ENCODE measurements at places on chromosomes 1 and 21.

DNA sequence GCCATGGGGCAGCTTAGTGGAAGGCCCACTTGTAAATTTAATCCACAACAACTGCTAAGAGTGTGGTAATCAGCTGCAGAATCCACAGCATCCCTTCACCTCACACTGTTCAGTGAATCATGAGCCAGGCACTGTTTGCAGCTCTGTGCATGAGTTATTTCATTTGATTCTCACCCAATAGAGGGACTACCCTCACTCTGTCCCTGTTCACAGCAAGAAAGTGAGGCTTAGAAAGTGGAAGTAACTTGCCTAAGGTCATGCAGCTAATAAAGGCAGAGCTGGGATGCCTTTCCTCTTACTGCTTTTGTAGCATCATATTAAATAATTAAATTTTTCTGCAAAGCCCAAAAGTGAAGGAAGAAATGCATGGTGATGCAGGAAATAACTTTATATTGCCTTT is 346.5 kb upstream of the PLD5 start:
- no peak for DNase-seq

GRCh38 chr1:161073474-161074121 is 3.9 kb upstream of the ARHGAP30 start:
- DNase-seq, result no peak

GRCh38 chr1:235270625-235271024 is 57.4 kb downstream of the ARID4B start:
- no peak for DNase-seq

- DNase-seq, result no peak
Observed at GRCh38 chr1:192966073-192966472, 93.1 kb downstream of the UCHL5 start.

DNA sequence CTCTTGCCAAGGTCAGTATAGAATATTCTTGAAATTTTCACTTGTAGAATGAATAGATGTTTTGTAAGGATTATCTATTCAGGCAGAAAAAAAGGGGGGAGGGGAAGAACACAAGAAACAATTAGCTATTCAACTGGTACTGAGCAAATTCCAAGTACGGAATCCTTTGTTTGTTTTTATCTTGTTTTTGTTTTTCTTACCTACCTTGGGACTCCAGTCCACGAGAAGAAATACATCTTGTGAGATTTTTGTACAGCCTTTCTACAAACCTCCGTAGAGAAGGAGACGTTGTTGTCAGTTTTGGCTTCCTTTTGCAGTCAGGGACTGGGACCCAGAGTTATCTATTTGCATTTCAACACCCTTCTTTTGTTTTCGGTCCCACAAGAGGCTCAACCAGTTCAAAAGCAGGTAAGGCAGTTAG is 36.0 kb downstream of the ZNF281 start:
- no peak for DNase-seq

GRCh38 chr1:202661136-202661845 is 49.0 kb downstream of the SYT2 start:
- DNase-seq, result no peak

GRCh38 chr1:210830034-210831028 is 303.6 kb downstream of the KCNH1 start:
- no peak for DNase-seq

DNA sequence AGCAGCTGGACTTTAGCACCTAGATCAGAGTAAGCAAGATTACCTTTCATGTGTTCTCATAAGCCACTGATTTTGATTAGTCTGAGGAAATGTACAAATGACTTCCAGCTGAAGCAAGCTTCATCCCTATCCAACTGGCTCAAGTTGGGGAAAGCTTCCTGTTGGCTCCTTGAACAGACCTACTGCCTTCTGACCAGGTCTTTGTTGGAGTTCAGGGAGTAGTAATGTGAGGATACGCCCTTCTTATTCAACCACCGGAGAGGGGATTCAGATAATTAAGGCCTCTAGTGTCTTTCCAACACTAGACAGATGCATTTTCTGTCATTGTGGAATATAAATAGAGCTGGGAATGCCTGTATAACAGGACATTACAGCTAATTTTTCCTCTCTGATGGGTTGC is 268.9 kb downstream of the TGFB2 start:
- DNase-seq, result no peak

DNA sequence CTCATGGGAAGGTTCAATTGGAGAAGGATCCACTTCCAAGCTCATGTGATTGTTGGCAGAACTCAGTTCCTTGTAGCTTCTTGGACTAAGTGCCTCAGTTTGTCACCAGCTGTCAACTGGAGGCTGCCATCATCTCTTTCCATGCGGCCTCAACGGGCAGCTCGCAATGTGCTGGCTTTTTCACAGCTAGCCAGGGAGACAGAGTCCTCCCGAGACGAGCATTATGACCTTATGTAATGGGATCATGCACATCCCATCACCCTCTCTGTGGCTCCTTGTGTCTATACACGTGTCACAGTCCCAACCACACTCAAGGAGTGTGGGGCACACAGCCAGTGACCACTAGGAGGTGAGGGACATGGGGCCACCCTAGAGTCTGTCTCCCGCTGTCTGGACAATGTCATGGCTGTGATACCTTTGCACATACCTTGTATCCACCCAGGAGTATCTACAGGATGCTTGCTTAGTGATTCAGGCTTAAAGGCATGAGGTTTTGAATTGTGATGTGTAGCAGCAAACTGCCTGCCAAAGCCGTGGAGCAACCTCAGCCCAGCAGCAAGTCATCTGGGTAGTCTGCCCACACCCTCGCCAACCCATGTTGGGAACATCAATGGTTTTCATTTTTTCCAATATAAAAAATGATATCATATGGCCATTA is 3.9 kb upstream of the KRTAP10-6 start:
- no peak for DNase-seq

DNA sequence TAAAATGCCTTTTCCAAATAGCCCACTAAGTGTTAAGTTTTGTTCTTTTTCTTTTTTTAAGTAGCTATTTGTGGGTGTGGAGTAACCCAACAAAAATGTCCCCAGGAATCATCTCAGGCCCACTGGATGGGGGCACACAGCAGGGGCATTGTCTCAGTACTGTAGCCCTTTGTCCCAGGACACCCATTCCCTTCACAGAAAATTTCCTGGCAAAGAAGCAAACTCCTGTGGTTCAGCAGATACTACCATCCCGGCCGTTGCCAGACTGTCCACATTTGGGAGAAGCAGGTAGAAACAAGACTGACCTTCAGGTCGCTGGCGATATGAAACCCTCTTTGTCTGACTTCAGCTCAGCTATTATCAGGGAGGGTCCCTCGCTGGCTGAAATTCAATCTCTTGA is 23.7 kb upstream of the SRRM1 start:
- DNase-seq, result no peak

- no peak for DNase-seq
Observed at GRCh38 chr1:58789996-58790660, 6.3 kb upstream of the JUN start.

GRCh38 chr1:167369175-167369574 is 148.5 kb downstream of the POU2F1 start:
- no peak for DNase-seq

DNA sequence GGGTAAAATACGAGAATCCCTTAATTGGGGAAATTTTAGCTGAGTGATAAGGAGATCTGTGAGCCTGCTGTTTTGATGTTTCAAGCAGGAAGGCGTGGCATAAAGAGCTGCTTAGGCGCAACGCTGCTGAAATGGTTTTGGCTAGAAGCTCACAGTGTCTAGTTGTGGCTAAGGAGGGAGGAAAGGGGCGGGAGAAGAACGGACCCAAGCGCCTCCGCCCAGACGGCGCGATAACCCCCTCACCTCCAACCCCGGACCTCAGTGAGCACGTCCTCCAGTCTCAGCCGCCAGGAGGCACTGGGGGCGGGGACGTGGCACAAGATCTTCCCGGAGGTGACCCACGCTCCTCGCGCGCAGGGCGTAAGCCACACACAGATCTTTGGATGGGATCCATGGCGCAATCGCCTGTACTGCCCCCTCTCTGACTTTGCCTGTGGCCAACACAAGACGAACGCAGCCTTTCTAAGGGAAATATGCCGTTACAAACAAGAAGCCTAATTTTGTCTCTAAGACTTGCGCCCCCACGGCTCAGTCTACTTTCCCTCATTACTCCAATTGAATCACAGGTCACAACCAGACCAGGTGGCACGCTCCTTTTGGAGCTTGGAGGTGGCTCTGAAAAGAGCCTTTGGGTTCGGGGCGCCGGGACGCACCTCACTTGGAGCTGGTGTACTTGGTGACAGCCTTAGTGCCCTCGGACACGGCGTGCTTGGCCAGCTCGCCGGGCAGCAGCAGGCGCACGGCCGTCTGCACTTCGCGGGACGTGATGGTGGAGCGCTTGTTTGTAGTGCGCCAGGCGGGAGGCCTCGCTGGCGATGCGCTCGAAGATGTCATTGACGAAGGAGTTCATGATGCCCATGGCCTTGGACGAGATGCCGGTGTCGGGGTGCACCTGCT is 23.4 kb upstream of the RNF187 start:
- peak; percentile 86 for DNase-seq

DNA sequence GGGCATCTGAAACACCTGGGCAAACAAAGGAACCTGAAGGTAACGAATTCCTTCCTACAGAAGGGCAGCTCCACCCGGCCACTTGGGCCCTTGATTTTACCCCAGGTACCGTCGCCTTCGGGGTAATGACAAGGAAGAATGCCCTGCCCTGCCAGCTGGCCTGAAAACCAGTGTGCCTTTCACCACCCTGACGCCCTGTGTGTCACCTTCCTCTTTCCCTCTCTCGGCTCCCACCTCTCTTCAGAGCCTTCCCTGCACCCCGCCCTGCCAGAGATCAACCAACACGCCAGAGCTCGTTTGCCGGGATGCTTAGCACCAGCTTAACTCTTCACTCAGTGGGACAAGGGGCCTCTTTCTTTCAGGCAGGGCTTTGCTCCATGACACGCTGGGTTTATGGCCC is 86.0 kb downstream of the SIM2 start:
- DNase-seq, result no peak

GRCh38 chr1:15368888-15369287 is 40.8 kb upstream of the EFHD2 start:
- DNase-seq, result no peak

DNA sequence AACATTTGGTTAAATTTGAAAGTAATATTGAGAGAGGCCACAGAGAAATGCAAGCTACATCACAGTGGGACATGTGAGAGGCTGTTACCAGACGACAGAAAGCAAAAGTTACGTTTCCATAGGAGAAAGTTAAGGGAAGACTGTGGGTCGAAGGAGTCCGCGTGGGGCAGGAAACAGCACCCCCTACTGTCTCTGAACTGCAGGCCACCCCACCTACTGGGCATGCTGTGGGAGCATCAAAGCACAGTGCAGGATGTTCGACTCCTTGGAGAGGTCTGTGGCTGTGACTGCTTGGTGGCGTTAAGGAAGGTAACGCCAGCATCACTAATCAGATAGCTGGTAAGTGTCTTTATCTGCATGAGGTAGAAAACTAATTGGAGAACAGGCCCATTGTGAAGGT is 123.9 kb downstream of the PTBP2 start:
- DNase-seq, result peak; percentile 52

DNA sequence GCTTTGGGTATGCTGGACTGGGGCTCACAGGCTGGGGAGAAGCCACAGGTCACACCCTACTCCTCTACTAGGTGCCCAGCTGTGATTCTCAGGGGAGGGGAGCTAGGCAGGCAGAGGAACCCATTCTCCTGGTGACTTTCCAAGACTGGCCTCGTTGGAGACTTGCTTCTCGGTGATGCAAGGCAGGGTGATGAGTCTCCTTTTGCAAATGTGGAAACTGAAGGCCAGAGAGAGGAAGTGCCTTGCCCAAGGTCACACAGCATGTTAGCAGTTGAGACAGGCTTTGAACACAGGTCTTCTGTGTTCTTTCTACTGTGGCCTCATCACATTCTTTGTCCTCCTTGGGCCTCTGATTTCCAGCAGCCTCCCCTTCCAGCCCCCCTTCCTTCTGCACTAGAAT is 20.5 kb upstream of the C1QA start:
- no peak for DNase-seq

- no peak for DNase-seq
Observed at GRCh38 chr1:61247051-61247825, 164.9 kb downstream of the NFIA start.

- no peak for DNase-seq
Observed at GRCh38 chr1:184027826-184028695, 9.5 kb downstream of the COLGALT2 start.
